ENCODE measurements at places on chromosomes 12 and 14. TPM values are rescaled to one million over a fixed set of nuclear protein-coding genes. Genes with fewer than 3 reads are reported as not detected.
A peak's percentile ranks its signal among the peaks of the same experiment; 100 is the strongest.

DNA sequence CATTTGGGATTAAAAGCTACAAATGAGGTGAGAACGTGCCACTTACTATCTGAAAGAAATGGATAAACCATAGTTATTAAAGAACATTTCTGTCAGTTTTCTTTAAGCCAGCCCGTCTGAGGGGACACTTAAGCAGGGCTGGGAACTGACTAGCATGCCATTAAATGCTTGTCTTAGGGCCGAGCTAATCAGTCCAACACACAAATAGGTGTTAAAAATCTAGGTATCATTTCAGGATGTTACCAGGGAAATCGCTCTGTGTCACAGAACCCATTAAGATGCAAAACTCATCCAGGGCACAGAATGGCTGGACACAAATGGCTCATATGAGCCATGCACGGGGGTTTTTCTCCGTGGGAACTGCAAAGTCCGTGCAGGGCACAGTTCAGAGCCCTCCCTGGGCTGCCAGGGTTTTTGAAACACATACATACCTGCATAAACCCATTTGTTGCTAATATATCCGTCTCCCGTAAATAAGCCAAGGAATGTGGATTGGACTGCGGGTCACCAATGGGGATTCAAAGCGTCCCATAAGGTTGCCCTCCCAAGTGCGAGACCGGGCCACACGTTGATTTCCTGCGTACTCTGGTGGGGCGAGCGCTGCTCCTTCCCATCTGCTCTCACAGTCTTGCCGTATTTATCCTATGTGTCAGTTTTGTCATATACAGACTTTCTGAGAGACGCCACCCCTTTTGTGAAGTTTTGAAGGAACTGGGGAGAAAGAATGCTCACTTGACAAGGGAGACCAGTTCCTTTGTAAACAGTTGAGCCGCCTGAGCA lies 5.4 kb upstream of the GSC start:
- no peak for DNase-seq

GRCh38 chr14:69034612-69035262 lies 55.6 kb upstream of the ACTN1 start:
- no peak for DNase-seq

- no peak for DNase-seq
These were observed 469.2 kb downstream of the DIO2 start for GRCh38 chr14:79742142-79742541.

GRCh38 chr12:13316587-13317246 lies 120.2 kb downstream of the EMP1 start:
- no peak for DNase-seq

- DNase-seq: peak; percentile 64
These were observed 126.7 kb upstream of the CCDC196 start for GRCh38 chr14:66359500-66359899.

Gene ACSM4
- total RNA-seq: not detected

Gene CREBL2
- 39.4 TPM for total RNA-seq

All from renal cortical epithelial cell (primary cell).